Activated T-helper 2 cell treated with anti-CD3 and anti-CD28 coated beads, Interferon-gamma antibody, Interleukin-2, Interleukin-4, amounts not matched to agents 10 μg/mL and 5 μg/mL and 100 μg/mL, durations not matched to agents 14 hours and 24 hours and 36 hours (primary cell): ENCODE measurements at places on chromosomes 11 and 22. TPM values are rescaled to one million over a fixed set of nuclear protein-coding genes. Genes with fewer than 3 reads are reported as not detected.

DNA sequence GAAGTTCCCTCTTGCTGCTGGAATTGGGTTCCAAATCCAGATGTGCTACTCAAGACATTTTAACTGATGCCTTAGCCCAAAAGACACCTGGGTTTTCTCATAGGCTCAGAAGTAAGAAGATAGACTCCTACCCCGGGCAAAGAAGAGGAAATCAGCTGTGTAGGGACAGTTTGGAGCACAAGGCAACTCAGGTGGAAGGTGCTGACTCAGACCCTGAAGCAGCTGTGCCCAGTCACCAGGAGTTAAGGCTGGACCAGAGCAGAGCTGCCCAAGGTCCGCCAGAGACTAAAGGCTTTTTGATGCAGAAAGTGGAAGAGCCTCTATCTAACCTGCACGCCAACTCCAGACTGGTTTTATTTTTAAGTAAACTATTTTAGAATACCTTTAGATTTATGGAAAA, 20.6 kb upstream of the RAB1B start:
- H3K27me3 ChIP-seq = no peaks in the 10 kb centered on the region
- H3K27ac ChIP-seq = no peak overlapping the region
- peaks cover 3% of the 10 kb centered on the region for H3K4me1 ChIP-seq
- H3K36me3 ChIP-seq = peaks cover 10% of the 10 kb centered on the region
- DNase-seq = no peak

DNA sequence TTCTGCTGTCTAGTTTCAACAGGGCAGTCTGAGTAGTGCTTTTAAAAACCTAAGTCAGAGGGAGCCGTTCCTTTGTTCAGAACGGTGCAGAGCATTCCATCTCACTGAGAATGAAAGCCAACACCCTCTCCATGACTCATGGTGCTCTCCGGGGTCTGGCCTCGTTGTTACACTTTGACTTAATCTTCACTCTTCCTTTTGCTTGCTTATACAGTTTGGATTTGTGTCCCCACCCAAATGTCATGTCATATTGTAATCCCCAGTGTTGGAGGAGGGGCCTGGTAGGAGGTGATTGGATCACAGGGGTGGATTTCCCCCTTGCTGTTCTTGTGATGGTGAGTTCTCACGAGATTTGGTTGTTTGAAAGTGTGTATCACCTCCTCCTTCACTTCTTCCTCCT, 292.2 kb downstream of the ST3GAL4 start:
- no peaks in the 10 kb centered on the region for H3K27me3 ChIP-seq
- no peak for DNase-seq
- H3K27ac ChIP-seq = no peak overlapping the region
- no peak overlapping the region for H3K4me3 ChIP-seq

- H3K4me3 ChIP-seq = no peak overlapping the region
- DNase-seq = no peak
- H3K27me3 ChIP-seq = peaks cover 7% of the 10 kb centered on the region
- peaks cover 28% of the 10 kb centered on the region for H3K4me1 ChIP-seq
Measured at GRCh38 chr11:76801225-76801624, 18.1 kb downstream of the TSKU start.

- H3K36me3 ChIP-seq = peaks cover 6% of the 10 kb centered on the region
- H3K4me1 ChIP-seq = peaks cover 9% of the 10 kb centered on the region
- no peak overlapping the region for H3K4me3 ChIP-seq
- no peaks in the 10 kb centered on the region for H3K27me3 ChIP-seq
- DNase-seq = no peak
Measured at GRCh38 chr11:69135420-69136363, 20.0 kb upstream of the SMIM38 start.

DNA sequence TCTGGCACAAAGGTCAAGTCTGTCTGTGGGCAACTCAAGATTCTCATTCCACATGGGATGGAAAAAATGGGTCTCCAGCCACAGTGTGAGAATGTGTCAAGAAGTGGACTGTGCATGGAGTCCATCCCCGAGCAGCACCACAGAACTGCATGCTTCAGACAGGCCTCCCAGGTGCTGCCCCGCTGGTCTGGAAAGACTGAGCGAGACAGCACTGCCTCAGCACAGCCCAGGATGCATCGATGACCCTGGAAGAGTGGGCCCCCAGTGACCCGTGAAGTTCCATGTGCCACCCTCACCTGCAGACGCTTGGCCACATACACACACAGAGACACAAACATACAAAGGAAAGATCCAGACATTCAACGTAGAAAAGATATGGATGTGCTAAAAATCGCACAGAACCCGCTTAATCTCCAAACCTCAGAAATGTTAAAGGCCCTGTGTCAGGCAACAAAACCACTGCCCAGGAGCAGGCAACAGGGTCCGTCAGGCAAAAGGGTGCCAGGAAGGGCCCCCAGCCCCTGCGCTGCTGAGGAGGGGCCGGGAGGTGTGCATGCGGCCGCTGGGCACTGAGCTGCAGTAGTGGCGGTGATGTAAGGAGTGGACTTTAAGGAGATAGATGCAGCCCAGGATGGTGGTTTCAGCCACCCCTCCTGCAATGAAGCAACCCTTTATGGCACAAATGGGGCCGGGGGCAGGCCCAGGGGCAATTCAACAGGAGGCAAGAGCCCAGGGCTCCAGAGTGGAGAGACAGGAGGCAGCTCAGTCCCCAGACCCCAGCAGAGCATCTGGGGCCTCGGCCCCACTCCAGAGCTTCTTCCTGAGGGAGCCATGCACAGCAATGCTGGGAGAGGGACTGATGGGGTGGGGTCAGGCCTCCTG, 84.7 kb downstream of the DGCR2 start:
- H3K27ac ChIP-seq = no peak overlapping the region
- no peak overlapping the region for H3K4me3 ChIP-seq
- no peak for DNase-seq
- H3K27me3 ChIP-seq = no peaks in the 10 kb centered on the region
- no peaks in the 10 kb centered on the region for H3K4me1 ChIP-seq

DNA sequence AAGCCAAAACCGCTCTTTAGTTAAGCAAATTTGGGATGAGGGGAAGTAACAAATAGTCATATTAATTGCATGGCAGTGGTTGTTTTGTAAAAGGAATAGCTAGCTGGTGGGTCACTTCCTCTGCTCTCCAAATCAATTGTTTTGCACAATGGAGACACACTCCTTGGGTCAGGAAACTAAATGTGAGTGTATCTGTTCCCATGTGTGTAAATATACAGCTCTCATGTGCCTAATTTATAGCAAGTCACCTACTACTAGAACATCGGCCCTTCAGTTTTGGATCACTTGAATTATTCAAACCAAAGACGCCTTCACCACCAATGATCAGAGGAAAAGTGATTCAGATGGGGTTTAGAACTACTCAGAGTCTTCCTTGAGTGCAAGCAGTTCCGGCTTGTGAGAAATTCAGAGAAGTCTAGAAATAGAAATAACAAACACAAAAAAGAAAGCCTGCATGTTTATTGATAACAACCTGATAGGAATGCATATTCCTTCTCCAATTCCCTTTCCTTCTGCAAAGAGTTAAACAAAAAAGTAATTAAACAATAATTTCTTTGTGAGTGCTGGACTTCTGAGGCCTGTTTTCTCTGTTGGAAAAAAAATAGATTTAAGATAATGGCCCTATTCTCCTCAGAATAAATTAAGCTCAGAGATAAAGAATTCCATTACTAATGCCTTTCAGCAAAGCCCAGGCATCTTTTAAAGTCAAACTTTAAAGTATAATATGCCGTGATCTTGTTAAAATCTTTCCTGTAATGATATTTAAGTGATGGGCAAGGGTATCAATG, 100.4 kb downstream of the KIRREL3 start:
- H3K4me1 ChIP-seq = no peaks in the 10 kb centered on the region
- no peaks in the 10 kb centered on the region for H3K36me3 ChIP-seq
- DNase-seq = no peak
- no peak overlapping the region for H3K27ac ChIP-seq
- H3K4me3 ChIP-seq = no peak overlapping the region

DNA sequence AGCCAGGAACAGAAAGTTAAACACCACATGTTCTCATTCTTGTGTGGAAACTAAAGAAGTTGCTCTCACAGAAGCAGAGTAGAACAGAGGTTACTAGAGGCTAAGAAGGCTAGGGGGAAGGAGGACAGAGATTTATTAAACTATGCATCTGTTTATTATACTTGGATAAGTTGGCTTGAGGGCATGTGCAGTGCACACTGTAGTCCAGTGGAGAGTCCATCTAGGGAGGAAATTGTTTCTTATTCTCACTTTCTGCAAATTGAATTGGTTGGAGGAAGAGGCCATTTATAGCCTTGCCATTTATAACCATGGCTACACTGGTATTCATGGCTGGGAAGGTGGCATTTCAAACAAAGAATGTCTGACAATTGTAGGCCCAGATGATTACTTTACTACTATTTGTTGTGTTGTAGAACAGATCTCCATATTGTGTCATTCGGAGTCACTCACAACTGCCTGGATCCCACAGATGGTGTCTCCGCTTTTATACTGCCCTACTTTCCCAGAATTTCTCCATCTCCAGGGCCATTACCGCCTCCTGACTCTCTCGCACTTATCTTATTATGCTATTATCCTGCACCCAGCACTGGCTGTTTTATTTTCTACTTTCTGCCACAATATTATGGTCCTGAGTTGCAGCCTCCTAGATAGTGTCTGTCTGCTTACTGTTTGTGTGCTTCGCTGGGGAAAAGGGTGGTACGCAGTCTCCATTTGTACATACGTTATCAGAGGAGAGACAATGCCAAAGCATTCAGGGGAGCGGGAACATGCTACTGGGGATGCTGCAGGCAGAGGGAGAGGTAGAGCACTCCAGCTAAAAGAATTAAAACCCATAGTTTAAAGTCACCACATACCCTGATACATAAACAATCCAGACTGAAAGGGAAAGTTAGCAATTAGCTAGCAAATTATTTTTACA, 169.3 kb upstream of the BLID start:
- no peaks in the 10 kb centered on the region for H3K27me3 ChIP-seq
- no peaks in the 10 kb centered on the region for H3K4me1 ChIP-seq
- H3K36me3 ChIP-seq = no peaks in the 10 kb centered on the region
- no peak overlapping the region for H3K27ac ChIP-seq
- DNase-seq = no peak

GRCh38 chr11:17691976-17692375, 27.4 kb upstream of the MYOD1 start:
- peaks cover 39% of the 10 kb centered on the region for H3K27me3 ChIP-seq
- H3K4me1 ChIP-seq = no peaks in the 10 kb centered on the region
- no peak overlapping the region for H3K4me3 ChIP-seq
- H3K27ac ChIP-seq = no peak overlapping the region
- H3K36me3 ChIP-seq = no peaks in the 10 kb centered on the region
- DNase-seq = no peak

- H3K27ac ChIP-seq = no peak overlapping the region
- no peaks in the 10 kb centered on the region for H3K4me1 ChIP-seq
- H3K36me3 ChIP-seq = no peaks in the 10 kb centered on the region
Measured at GRCh38 chr11:123704341-123704740, 37.1 kb downstream of the ZNF202 start.

AGBL2 gene
- total RNA-seq = 3.6 and 5.1 TPM in 2 replicates

OR5AR1 gene
- total RNA-seq = not detected in 2 replicates
